Thyroid gland (tissue), 4 donors: ENCODE measurements at places on chromosomes 4 and X. TPM values are rescaled to one million over a fixed set of nuclear protein-coding genes. Genes with fewer than 3 reads are reported as not detected.
A peak's percentile ranks its signal among the peaks of the same experiment; 100 is the strongest.

DNA sequence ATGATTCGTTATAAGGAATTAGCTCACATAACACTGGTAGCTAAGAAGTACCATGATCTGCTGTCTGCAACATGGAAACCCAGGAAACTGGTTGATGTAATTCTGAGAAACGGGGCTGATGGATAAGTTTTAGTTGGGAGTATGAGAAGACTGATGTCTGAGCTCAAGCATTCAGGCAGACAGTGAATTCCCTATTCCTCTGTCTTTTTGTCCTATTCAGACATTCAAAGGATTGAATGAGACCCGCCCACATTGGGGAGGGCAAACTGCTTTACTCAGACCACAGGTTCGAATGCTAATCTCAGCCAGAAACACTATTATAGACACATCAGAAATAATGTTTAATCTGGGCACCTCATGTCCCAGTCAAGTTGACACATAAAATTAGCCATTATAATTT, 515.5 kb downstream of the STPG2 start:
- H3K27me3 ChIP-seq: no peaks in the 10 kb centered on the region
- H3K4me1 ChIP-seq: no peaks in the 10 kb centered on the region
- no peak overlapping the region for H3K27ac ChIP-seq
- H3K36me3 ChIP-seq: no peaks in the 10 kb centered on the region
- no peak overlapping the region for H3K4me3 ChIP-seq

GRCh38 chrX:153723351-153724251, 586 bp downstream of the BCAP31 start:
- peak; percentile 42 for DNase-seq
- peaks cover 59% of the 10 kb centered on the region for H3K4me1 ChIP-seq
- H3K27ac ChIP-seq: peak overlapping the region; percentile 83
- no peaks in the 10 kb centered on the region for H3K27me3 ChIP-seq
- peaks cover 8% of the 10 kb centered on the region for H3K36me3 ChIP-seq

DNA sequence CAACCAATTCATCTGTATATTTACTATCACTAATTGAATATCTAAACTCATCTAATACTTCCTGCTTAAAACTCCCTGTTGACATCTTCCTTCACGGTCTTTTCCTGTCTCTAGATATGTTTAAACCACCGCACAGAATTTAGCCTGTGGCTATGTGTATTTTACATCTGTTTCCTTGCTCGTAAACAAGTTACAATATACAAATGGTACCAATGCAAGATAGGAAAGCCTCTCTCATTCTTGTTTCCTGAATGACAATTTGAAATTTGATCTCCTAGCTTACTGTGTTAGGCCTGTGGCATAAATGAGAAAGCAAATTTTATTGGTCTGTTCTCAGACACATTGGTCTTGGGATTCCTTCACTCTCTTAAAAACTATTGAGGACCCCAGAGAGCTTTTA, 89.7 kb upstream of the PCDH7 start:
- DNase-seq: no peak
- H3K4me3 ChIP-seq: no peak overlapping the region
- no peaks in the 10 kb centered on the region for H3K4me1 ChIP-seq
- no peak overlapping the region for H3K27ac ChIP-seq
- H3K27me3 ChIP-seq: no peaks in the 10 kb centered on the region

DNA sequence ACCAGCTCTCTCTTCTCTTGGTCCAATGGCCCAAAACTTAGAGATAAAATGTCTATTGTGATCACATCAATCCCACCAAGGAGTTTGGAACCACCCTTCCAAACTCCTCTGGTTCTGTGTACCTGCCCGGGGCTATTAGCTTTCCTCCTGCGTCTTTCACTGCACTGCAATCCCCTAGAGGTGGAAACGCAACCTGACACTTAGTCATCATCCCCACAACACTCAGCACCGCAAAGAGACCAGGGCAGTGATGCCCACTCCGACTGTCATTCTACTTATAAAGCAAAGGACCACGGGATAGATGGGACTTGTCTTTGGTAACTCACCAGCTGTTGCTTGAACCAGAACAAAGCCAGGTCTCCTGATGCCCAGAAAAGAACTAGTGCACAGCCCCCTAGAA, 22.0 kb downstream of the AFAP1 start:
- H3K27ac ChIP-seq: no peak overlapping the region
- H3K4me3 ChIP-seq: no peak overlapping the region
- H3K4me1 ChIP-seq: no peaks in the 10 kb centered on the region
- H3K36me3 ChIP-seq: no peaks in the 10 kb centered on the region
- H3K27me3 ChIP-seq: no peaks in the 10 kb centered on the region

GRCh38 chr4:21765810-21766407, 182.7 kb downstream of the KCNIP4 start:
- no peaks in the 10 kb centered on the region for H3K36me3 ChIP-seq
- H3K4me1 ChIP-seq: no peaks in the 10 kb centered on the region
- no peaks in the 10 kb centered on the region for H3K27me3 ChIP-seq
- H3K4me3 ChIP-seq: no peak overlapping the region
- no peak overlapping the region for H3K27ac ChIP-seq
- peak; percentile 46 for DNase-seq

DNA sequence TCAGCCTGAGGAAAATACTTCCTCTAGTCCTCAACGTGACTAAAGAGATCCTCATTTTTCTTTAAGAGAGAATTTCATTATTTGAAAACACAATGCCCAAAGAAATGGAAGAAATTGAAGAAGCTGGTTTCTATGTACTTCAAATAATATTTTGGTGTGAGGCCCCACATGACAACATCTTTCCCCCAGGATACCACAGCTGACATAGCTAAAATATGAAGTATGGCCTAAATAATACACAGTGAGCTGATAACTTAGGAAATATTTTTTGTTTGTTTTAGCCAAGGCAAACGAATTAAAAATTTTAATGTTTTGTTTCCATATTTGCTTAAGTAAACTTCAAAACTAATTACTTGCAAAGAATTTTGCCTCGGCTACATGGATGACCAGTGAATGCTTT, 149.2 kb downstream of the CBR4 start:
- no peak overlapping the region for H3K4me3 ChIP-seq
- H3K36me3 ChIP-seq: no peaks in the 10 kb centered on the region

GRCh38 chrX:49206543-49206942, 6.5 kb upstream of the SYP start:
- DNase-seq: no peak
- no peaks in the 10 kb centered on the region for H3K4me1 ChIP-seq
- H3K36me3 ChIP-seq: no peaks in the 10 kb centered on the region
- H3K4me3 ChIP-seq: no peak overlapping the region
- no peak overlapping the region for H3K27ac ChIP-seq

DNA sequence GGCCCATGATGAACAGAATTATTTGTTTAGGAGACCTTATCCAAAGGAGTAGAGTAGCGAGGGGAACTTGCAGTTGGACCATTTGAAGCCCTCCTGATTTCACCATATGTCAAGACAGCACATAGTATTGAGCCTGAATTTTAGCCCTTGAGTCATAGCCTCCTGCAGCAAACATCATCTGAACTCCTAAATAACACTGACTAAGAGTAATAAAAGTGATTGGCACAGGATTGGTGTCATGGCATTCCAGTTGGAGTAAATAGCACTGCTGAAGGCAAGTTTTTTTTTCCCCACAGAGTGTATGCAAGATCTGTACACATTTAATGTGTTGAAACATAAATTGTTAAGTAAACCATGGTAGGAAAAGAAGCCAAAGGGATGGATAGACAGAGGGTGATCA, 89.0 kb downstream of the COMMD8 start:
- H3K4me3 ChIP-seq: no peak overlapping the region
- H3K27ac ChIP-seq: no peak overlapping the region
- no peaks in the 10 kb centered on the region for H3K36me3 ChIP-seq
- no peak for DNase-seq
- H3K4me1 ChIP-seq: no peaks in the 10 kb centered on the region
- no peaks in the 10 kb centered on the region for H3K27me3 ChIP-seq

- H3K36me3 ChIP-seq: no peaks in the 10 kb centered on the region
- no peaks in the 10 kb centered on the region for H3K27me3 ChIP-seq
- no peaks in the 10 kb centered on the region for H3K4me1 ChIP-seq
- DNase-seq: no peak
Measured at GRCh38 chr4:138062929-138063328, 179.2 kb downstream of the SLC7A11 start.

- H3K27ac ChIP-seq: peak overlapping the region; percentile 92
- H3K36me3 ChIP-seq: no peaks in the 10 kb centered on the region
- peaks cover 9% of the 10 kb centered on the region for H3K4me1 ChIP-seq
- DNase-seq: peak; percentile 88
Measured at GRCh38 chr4:74793757-74794381, 454 bp downstream of the BTC start.

DNA sequence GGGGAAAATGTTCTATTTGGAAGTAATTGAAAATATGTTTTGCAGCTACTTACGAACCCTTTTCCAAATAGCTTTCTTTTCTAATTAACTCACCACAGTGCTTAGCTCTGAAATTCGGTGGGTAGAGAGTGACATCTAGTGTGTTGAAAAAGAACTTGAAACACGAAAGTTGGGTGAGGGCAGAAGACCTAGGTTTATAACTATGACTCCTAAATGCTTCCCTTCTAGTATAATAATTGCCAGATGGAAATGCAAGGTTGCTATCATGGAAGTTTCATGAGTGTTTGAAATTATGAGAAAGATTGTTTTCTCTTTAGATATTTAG, 77.3 kb upstream of the NOCT start:
- H3K27me3 ChIP-seq: no peaks in the 10 kb centered on the region
- H3K36me3 ChIP-seq: no peaks in the 10 kb centered on the region
- H3K4me3 ChIP-seq: no peak overlapping the region
- H3K4me1 ChIP-seq: peaks cover 4% of the 10 kb centered on the region
- no peak for DNase-seq

DNA sequence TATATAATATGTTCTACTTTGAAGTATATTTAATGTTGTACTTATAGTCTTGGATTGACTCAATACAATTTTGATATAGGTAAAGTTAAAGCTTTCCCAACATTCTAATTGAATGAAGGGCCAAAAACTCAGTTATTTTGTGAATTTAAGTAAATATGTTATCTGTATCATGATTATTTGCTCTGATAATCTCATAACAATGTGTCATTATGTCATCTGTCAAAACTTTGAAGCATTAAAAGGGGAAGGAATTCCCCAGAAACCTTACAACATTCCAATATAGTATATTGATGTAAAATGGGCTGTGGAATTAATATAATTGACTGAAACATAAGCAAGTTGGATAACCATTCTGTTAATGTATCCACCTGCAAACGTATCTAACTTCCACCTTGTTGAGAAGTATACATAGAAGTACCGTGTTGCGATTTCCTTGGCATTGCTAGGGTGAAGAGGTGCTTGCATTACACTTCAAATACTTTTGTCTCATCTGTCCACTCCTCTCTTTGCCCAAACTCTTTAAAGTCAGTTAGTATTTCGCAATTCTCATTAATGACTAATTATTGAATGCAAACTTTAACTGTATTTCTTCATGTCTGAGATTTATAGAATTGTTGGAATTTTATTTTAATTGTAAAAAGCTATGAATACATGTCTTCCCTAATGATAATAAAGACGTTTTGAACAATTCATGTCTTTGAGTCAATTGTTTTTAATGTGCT, 1982.1 kb upstream of the ADGRL3 start:
- no peak for DNase-seq
- H3K27ac ChIP-seq: no peak overlapping the region
- no peaks in the 10 kb centered on the region for H3K27me3 ChIP-seq
- no peaks in the 10 kb centered on the region for H3K4me1 ChIP-seq
- no peaks in the 10 kb centered on the region for H3K36me3 ChIP-seq

DNA sequence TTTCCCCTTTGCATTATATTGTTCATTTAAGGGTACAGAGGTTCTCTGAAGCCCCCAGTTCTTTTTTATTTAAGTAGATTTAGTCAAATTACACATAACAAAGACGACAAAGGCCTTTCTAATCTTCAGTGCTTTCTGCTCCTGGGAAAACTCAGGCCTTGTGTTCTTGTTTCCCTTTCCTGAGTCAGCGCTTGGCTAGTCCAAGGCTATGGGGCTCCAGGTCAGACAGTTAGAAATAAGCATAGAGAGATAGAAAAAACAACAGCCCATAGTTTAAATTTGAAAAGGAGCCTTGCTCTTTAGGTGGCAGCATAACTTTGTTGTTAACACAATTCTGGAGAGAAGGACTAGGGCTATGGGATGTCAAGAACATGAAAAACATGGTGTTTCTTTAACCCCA, 97.3 kb downstream of the PPP1R2C start:
- H3K4me3 ChIP-seq: no peak overlapping the region
- no peak overlapping the region for H3K27ac ChIP-seq
- DNase-seq: no peak
- H3K4me1 ChIP-seq: no peaks in the 10 kb centered on the region

DNA sequence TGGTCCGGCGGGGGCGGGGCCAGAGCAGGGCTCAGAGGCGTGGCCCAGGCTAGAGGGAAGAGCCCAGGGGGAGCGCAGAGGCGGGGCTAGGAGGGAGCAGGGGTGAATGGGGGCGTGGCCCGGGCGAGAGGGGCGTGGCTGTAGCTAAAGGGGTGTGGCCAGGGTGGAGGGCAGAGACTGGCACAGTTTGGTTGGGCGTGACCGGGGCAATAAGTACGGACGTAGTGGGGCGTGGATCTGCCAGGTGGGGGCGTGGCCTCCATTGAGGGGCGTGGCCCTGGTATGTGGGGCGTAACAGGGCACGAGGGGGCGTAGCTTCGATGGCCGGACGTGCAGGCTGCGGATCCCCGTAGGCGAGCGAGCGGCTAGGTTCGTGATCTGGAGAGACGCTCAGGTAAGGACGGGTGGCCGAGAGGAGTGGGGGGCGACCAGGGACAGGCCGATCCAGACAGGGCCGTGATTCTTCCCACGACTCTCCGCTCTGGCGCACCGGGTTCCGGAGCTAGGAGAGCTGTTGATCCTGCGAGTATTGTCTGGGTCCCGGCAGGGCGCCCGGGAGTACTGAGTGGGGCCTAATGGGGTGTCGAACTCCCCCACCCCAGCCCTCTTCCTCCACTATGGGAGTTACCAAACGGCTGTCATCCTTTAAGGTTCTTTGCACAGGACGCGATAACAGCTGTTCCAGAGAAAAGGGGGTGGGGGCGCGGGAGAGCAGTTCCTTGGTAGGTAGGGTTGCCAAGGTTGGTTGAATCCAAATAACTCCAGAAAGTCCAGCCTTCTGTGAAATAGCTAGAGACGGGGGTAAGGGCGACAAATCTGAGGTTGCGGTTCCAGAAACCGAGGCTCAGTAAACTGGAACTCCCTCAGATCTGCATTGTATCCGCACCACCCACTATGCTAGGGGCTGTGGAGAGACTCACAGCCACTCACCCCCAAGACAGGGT, at the start of gene CA5B:
TSS of gene CA5B (plus strand) at position 312 of the 944 bp plus-strand sequence. CDS start 11,754 bp downstream, outside the sequence.
- peak within 1 kb of the TSS; percentile 43 for H3K4me3 ChIP-seq
- H3K27me3 ChIP-seq: no peaks in the 10 kb centered on the region
- no peak within 1 kb of the TSS for H3K27ac ChIP-seq
- H3K4me1 ChIP-seq: no peaks in the 10 kb centered on the region
- DNase-seq: peak; percentile 90

The MTCP1 gene
- 0.89 TPM for total RNA-seq

The GIMD1 gene
- total RNA-seq: not detected

The SAGE1 gene
- not detected for total RNA-seq

The YY2 gene
- 2.7 TPM for total RNA-seq

The PLCXD1 gene
- 7.9 TPM for total RNA-seq

The PDZD4 gene
- 3.5 TPM for total RNA-seq

The RHOXF2B gene
- total RNA-seq: not detected

The BEX5 gene
- 22.8 TPM for total RNA-seq

The DUSP21 gene
- total RNA-seq: not detected

The CXCL9 gene
- total RNA-seq: 1.1 TPM
